Activated T-helper 1 cell treated with anti-CD3 and anti-CD28 coated beads, Interleukin-2, amount 50 U/mL, for 16 hours (primary cell): ENCODE measurements at places on chromosomes 5 and 9.

DNA sequence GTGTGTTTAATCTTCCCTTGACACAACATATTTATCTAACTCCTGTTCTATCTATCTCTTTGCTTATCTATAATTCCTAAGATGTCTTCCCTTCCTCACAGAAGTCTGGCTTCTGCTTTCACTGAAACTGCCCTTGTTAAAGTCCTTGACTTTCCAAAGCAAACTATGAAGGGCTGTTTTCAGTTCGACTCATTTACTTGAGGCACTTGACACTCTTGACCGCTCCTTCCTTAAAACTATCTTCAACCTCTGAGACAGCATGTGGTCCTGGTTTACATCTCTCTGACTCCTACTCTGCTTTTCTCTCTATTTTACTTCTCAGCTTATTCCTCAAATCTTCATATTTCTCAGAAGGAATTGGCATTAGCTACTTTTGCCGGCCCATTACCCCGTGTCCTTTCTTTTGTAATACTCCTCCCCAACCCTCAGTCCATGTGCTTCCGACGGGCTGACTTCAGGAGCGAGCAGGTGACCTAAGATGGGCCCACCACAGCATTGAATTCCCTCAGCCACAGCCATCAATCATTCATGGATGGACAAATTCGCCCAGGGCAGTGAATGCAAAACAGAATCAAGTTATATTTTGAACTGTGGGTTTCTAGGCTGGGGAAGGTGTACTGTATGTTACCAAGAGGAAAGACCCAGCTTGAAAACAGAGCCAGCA is 1089.2 kb downstream of the PTPRD start:
- DNase-seq = no peak

GRCh38 chr9:31759703-31760102 is 624.7 kb upstream of the ACO1 start:
- DNase-seq = no peak

DNA sequence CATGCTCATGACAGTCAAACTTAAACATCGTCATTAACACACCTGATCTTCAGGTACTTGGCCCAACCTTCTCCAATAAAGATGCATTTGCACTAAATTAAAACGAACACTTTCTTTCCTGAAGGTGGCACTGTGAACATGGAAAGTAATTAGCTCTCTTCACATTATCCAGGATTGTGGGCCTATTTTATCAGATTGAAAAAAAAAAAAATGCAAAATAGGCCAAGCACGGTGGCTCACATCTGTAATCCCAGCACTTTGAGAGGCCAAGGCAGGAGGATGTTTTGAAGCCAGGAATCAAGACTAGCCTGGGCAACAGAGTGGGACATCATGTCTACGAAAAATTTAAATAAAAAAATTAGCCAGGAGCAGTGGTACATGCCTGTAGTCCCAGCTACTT is 14.4 kb upstream of the CDC20B start:
- no peak for DNase-seq

- no peak for DNase-seq
These were observed 471.8 kb downstream of the BNC2 start for GRCh38 chr9:16398691-16399090.

DNA sequence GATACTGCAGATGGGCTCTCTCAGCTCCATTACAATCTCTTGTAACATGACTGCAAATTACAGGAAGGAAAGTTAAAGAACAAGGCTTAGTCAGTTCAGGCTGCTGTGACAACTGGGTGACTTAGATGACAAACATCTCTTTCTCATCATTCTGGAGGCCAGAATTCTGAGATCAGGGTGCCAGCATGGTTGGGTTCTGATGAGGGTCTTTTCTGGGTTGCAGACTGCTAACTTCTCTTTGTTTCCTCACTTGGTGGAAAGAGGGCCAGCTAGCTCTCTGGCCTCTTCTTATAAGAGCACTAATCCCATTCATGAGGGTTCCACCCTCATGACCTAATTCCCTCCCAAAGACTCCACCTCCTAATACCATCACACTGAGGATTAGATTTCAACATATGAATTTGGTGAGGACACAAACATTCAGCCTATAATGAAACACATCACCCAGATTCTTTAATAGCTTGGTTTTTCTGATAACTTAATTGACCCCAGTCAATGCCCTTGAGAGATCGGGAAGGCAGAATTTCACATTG is 73.6 kb upstream of the MAMDC2 start:
- DNase-seq = no peak

GRCh38 chr9:133714606-133715294 is 23.4 kb downstream of the SARDH start:
- DNase-seq = no peak

- no peak for DNase-seq
These were observed 70.3 kb downstream of the ZNF366 start for GRCh38 chr5:72436796-72437471.

- no peak for DNase-seq
These were observed 18.9 kb upstream of the SEMA5A start for GRCh38 chr5:9564752-9565151.

- no peak for DNase-seq
These were observed 8.5 kb upstream of the GPR150 start for GRCh38 chr5:95611396-95611795.

- DNase-seq = no peak
These were observed 50.9 kb downstream of the ZNF474 start for GRCh38 chr5:122180146-122180712.

DNA sequence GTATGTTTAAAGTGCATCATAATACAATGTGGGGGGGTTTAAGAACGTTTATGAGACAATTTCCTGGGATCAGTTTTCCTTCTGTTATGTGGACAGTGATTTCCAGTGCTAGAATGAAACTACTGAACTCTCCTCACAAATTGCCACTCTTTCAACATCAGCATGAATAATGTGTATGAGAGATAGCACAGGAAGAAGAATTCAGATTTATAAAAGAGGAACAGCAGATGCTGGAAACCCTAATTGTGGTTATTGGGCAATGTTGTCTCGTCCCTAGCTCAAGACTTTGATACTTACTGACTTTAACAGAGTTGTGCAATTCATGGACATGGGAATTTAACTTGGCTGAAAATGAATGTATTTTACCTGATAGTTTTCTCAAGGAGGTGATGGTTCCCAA is 410.8 kb upstream of the MEF2C start:
- no peak for DNase-seq

DNA sequence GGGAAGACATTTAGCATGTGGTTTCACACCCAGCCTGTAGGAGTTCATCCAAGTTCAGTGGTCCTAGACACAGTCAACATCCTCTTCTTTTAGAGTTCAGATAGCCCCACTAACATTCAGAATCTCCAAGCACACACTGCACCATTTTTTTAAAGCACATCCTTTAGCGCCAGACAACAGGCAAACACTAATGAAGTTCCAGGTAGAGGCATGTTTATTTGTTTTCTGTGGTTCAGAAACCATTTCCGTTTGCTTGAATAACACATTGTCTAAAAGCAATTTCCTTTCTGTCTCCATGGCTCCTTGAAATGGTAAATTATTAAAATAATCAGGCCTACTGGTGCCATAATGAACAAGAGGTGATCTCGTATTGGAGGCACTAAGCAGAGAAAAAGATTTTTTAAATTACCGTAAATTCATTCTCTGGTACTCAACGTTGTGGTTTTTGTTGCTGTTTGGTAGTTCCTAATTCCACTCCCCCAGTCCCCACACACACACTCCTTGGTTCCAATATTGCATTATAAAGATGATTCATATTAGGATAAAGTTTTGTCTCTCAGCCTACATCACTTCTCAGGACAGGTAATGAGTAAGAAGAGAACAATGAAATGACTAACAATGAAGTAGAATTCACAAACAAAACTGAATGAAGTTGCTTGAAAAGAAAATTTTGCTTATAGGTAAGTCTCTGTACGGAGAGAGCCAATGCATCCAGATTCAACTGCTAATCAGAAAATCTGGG is 153.1 kb downstream of the PCSK1 start:
- no peak for DNase-seq

DNA sequence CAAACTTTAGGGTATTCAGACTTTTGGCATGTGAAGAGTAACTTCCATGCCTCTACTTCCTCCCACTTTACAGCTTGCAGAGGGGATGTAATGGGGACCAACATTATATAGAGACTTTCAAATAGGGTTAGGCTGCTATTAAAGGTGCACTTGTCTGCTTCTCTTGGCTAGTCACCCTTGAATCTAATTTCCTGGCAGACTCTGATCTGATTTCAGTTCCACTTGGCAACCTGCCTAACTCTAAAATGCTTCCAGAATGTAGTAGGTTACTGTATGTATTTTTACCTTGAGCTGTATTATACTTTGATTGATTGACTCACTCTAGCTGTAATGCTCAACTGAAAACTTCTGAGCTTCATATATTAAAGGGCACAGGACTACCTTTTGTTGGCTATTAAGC is 693.4 kb downstream of the KCTD16 start:
- no peak for DNase-seq

- DNase-seq = peak; percentile 30
These were observed 59.1 kb upstream of the IER5L start for GRCh38 chr9:129237164-129237611.

- DNase-seq = no peak
These were observed 98.4 kb downstream of the MED27 start for GRCh38 chr9:131981116-131981776.
